HS-27A (cell line): ENCODE measurements at places on chromosomes 16 and 17.

GRCh38 chr16:54270711-54271110 is 15.9 kb downstream of the IRX3 start:
- no peak for DNase-seq

GRCh38 chr17:7853691-7854038 is 1.2 kb upstream of the TMEM88 start:
- DNase-seq, result no peak

GRCh38 chr16:25030420-25031131 is 15.4 kb upstream of the ARHGAP17 start:
- no peak for DNase-seq

- DNase-seq, result no peak
These were observed 23.2 kb downstream of the USP43 start for GRCh38 chr17:9668517-9668916.

- DNase-seq, result peak; percentile 82
These were observed 12.8 kb downstream of the HMOX2 start for GRCh38 chr16:4489030-4489429.

GRCh38 chr16:47732523-47733111 is 271.5 kb downstream of the PHKB start:
- peak; percentile 75 for DNase-seq

DNA sequence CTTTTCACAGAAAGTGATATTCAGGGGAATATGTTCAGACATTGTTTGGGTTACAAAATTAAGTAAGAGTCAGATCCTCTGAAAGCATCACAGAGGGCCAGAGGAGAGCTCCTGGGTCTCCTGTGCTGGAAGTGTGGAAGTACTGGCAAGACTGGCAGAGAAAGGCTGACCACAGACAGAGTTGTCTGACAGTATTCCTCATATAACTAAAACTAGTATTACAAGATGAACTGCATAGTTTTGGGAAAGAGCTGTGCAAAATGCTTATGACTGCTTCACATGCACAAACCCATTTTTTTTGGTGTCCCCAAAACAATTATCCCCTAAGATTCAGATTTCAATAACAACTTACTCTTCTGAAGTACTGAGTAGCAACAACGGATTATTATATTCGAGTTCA is 35.2 kb downstream of the N4BP1 start:
- no peak for DNase-seq
